ENCODE measurements at places on chromosomes 5 and 9.

DNA sequence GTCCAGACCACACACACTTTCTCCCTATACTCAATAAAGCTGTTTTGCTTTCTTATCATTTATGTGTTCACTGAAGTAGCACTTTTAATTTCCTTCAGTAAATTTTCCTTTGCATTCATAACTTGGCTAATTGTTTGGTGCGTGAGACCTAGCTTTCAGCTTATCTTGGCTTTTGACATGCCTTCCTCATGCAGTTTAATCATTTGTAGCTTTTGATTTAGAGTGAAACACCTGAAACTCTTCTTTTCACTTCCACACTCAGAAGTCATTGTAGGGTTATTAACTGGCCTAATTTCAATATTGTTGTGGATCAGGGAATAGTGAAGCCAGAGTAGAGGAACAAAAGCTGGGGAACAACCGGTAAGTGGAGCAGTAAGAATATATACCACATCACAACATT, 114.7 kb downstream of the ST8SIA4 start:
- no peak for DNase-seq

GRCh38 chr9:110208031-110208430, at the start of gene C9orf152:
C9orf152 (minus strand) TSS chr9:110208159; CDS start chr9:110207579, 580 bp downstream.
- no peak for DNase-seq

GRCh38 chr9:134969156-134970045, 51.7 kb upstream of the FCN1 start:
- no peak for DNase-seq

DNA sequence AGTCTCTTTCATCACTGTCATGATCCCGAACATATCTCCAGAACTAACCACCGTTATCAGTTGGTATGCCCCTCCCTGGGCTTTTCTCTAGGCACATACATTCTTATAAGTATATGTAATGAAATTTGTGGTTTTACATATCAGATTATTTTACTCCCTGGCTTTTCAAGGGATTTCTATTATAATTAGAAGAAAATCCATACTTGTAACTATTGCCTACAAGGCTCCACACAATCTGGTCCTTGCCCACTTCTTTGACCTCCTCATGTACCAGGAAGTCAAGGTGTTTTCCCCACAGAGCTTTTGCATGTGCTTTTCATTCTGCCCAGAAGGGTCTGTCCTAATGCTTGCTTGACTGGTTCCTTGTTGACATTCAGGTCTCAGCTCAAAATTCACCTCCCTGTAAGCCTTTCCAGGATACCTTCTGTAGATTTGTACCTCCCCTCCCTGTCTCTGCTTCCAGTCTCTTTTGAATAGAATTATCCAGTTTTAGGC, 33.6 kb upstream of the HSD17B4 start:
- DNase-seq, result peak; percentile 60

DNA sequence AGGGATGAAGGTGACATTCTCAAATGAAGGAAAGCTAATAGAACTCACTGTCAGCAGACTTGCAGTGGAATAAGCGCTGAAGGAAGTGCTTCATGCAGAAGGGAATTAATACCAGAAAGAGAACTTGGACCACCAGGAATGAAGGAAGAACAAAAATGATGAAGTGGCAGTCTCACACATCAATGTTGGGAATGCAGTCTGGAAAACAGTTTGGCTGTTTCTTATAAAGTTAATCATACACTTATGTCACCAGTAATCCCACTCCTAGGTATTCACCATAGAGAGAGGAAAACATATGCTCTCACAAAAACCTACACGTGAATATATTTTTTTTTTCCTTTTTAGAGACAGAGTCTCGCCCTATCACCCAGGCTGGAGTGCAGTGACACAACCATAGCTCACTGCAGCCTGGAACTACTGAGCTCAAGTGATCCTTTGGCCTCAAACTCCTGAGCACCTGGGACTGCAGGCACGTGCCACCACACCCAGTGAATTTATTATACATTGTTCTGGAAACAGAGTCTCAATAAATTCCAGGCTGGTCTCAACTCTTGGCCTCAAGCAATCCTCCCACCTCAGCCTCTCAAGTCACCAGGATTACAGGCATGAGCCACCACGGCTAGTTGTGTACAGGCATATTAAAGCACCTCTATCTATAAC, 81.2 kb downstream of the ROR2 start:
- no peak for DNase-seq

DNA sequence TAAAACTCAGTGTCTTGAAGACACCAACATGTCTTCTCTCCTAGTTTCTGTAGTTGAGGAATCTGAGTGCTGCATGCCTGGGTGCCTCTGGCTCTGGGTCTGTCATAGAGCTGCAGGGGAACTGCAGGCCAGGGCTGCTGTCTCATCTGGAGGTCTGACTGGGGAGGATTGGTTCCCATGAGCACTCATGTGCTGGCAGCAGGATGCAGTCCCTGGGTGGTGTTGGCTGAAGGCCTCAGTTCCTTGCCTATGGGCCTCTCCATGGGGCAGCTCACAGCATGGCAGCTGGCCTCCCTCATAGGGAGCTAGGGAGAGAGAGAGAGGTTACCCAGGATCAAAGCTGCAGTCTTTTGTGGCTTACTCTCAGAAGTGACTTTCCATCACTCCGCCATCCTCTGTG, 22.6 kb downstream of the UBE2QL1 start:
- DNase-seq, result no peak

DNA sequence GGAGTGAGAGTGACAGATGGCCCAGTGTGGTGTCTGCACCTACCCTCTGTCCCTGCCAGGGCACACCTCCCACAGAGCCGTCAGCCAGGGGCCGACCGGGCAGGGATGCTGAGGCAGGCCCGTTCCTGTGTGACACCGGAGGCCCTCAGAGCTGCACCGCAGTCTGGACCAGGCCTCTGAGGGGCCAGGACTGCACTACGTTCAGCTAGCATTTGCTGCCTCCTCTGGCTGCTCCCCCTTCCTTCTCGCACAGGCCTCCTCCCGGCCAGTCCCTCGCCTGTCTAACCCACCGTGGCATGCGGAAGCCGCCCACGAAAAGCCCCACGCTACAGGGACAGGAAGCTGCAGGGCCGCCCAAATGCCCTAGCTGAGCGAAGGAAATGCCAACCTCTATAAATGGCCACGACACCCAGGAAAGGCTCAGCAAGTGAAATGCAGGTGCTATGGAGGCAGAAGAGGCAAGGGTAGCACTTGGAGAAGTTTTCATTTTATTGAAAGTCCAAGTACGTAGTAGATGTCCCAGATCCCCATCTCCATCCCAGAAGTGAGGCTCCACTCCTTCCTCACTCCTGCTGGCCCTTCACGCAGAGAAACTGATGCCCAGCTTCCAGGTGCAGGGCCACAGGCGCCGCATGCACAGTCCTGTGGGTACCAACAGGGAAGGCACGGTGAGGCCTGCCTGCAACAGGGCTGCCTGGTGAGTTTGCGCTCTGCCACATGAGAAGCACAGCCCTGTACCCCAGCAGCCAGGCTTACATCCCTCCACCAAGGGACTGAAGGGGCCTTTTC, 38.7 kb downstream of the MAPK9 start:
- no peak for DNase-seq

- DNase-seq, result no peak
Observed at GRCh38 chr5:128668921-128669320, 130.9 kb upstream of the FBN2 start.

All from OCI-M1 (cell line).